Cerebellar cortex (tissue), 1 donor: ENCODE measurements at places on chromosomes 5 and 9.
A peak's percentile ranks its signal among the peaks of the same experiment; 100 is the strongest.

GRCh38 chr9:124278054-124278540 is 20.3 kb downstream of the NEK6 start:
- DNase-seq, result no peak

DNA sequence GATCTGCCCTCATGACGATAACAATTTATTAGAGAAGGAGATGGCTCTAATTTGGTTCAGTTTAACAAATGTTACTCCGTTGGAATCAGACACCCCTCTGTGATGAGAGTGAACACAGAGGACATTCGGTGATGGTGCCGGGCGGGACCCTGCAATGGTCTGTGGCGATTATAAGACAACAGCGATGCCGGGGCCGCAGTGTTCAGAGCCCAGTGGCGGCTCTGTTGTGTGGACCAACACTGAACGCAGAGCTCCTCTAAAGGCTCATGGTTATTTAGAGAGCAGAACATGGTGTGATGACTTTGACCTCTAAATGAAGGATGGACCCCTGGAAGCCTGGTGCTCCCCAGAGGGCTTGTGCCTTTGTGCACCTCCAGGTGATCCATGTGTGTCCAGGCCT is 21.2 kb downstream of the UBE2QL1 start:
- no peak for DNase-seq

- DNase-seq, result no peak
Measured at GRCh38 chr5:491119-491855, 33.0 kb downstream of the SLC9A3 start.

GRCh38 chr5:10441992-10442435 is 335 bp downstream of the ROPN1L start:
- DNase-seq, result no peak

GRCh38 chr9:2138646-2139045 is 123.5 kb downstream of the SMARCA2 start:
- DNase-seq, result no peak

DNA sequence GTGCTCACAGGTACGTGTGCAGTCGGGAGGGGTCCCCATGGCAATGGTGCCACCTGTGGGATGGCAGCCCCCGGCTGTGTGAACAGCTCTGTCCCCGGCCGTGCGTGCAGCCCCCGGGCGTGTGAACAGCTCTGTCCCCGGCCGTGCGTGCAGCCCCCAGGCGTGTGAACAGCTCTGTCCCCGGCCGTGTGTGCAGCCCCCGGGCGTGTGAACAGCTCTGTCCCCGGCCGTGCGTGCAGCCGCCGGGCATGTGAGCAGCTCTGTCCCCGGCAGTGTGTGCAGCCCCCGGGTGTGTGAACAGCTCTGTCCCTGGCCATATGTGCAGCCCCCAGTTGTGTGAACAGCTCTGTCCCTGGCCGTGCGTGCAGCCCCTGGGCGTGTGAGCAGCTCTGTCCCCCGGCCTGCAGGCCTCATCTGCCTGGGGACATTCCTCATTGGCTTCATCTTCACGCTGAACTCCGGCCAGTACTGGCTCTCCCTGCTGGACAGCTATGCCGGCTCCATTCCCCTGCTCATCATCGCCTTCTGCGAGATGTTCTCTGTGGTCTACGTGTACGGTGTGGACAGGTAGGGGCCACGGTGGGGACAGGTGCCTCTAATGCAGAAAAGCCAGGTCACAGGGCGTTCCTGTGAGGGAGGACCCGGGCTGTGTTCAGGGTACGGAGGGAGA is 5.9 kb upstream of the SLC6A18 start:
- DNase-seq, result no peak

DNA sequence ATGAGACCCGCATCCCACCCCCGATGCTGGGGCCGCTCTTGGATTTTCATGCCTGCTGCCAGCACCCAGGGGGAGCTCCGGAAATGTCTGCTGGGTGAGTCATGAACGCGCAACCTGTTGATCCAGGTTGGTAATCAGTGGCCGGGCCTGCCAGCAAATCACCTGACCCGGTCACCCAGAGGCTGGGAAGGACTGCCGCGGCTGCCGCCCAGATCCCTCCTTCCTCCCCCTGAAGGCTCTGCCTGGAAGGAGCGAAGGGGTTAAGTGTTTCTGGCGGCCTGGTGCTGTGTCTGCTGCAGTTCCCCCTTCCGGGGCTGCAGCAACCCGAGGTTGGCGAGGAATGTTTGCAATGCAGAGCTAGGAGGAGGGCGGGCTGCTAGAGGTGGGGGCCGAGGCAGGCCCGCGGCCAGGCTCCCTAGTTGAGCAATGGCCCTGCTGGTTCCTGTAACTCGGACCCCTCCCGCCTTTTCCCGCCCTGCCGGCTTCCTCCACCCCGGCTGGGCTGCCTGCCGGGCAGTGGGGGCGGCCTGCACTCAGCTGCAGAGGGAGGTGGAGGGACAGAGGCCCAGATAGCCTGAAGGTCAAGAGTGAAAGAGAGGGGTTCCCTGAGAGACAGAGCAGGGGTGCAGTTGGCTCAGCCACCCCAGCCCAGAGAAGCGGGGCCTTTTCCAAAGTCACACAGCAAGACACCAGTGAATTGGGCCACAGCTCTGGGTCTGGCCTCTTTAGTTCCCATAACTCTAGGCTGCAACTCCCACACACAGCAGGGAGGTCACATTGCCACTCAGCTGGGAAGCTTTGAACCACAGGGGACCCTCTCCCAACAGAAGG is 156.3 kb upstream of the IER5L start:
- DNase-seq, result peak; percentile 89

DNA sequence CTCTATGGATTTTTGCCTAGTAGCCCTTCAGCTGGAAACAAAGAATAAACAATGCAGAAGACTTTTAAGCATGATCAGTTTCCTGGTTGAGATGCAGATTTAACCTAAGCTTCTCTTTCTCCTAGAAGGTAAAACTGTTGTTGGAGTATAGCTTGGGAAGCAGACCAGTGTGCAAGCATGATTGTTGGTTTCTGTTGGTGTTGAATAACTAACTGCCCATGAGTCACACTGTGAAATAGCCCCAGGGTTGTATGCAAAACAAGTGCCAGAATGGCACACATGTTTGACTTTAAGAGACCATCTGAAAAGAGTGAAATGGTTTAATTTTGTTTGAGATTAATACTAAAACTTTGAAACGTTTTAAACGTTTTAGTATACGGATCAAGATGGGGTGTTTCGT is 227.1 kb downstream of the ARHGEF28 start:
- DNase-seq, result no peak

GRCh38 chr5:595285-595875 is 16.8 kb upstream of the CEP72 start:
- DNase-seq, result no peak

DNA sequence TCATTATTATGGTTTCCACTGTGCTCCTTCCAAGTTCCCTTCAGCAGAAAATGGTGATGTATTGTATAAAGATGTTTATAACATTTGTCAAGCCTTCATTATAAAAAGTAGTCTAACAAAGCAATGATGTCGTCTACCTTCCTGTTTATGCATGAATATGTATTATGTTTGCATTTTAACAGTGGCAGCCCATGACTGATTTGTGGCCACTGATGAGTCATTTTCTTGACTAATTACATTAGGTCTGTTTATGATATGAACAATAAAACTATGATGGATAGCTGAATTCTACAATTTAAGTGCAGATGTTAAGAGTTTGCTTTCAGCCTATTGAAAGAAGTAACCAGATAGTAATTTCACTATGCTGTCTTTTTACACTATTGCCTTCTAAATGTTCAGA is 75.4 kb upstream of the ADAMTS19 start:
- no peak for DNase-seq

DNA sequence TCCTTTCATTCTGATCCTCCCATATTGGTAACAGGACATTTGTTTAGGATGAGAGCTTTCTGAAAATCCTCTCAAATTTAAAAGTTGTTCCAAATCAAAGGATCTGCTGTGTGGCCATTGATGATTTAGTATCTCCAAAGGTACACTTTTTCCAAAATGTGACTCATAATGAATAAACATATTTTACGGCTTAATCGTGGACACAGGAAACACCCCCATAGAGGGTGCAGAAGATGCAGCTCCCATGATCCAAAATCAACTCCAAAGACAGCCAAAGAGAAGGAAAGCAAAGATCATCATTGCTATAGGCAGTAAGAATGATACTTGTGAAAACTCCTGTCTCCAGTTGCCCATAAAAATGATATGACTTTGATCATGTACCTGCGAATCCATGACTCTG is 239.7 kb downstream of the PIK3R1 start:
- DNase-seq, result no peak

- no peak for DNase-seq
Measured at GRCh38 chr5:59517926-59518585, 375.5 kb downstream of the PDE4D start.

- DNase-seq, result peak; percentile 98
Measured at GRCh38 chr5:126178521-126178920, 244.7 kb upstream of the GRAMD2B start.
